Thoracic aorta endothelial cell (primary cell): ENCODE measurements at places on chromosomes 5 and 9. TPM values are rescaled to one million over a fixed set of nuclear protein-coding genes. Genes with fewer than 3 reads are reported as not detected.

FAM169A gene
- total RNA-seq = 0.27 and 2.7 TPM in 2 replicates

TMEM171 gene
- 25.3 and 26.5 TPM in 2 replicates for total RNA-seq

CDC20B gene
- 0.13 and 0.22 TPM in 2 replicates for total RNA-seq

SLC25A48 gene
- total RNA-seq = not detected in 2 replicates

MEIKIN gene
- not detected in 2 replicates for total RNA-seq

CDH18 gene
- not detected in 2 replicates for total RNA-seq
